T-cell (primary cell): ENCODE measurements at places on chromosomes 3 and 15. TPM values are rescaled to one million over a fixed set of nuclear protein-coding genes. Genes with fewer than 3 reads are reported as not detected.
A peak's percentile ranks its signal among the peaks of the same experiment; 100 is the strongest.

- H3K4me1 ChIP-seq, result no peaks in the 10 kb centered on the region
- no peaks in the 10 kb centered on the region for H3K36me3 ChIP-seq
- H3K4me3 ChIP-seq, result no peak overlapping the region
- DNase-seq, result no peak
- no peak overlapping the region for H3K27ac ChIP-seq
These were observed 73.5 kb upstream of the SCN5A start for GRCh38 chr3:38722781-38723568.

- no peak for DNase-seq
- H3K36me3 ChIP-seq, result no peaks in the 10 kb centered on the region
- no peak overlapping the region for H3K4me3 ChIP-seq
- no peak overlapping the region for H3K27ac ChIP-seq
- no peaks in the 10 kb centered on the region for H3K4me1 ChIP-seq
These were observed 77.1 kb downstream of the SPSB4 start for GRCh38 chr3:141128126-141128777.

DUOXA1 gene
- total RNA-seq, result 0.91 TPM

- peaks cover 17% of the 10 kb centered on the region for H3K4me1 ChIP-seq
- H3K27ac ChIP-seq, result no peak overlapping the region
- DNase-seq, result no peak
- H3K36me3 ChIP-seq, result no peaks in the 10 kb centered on the region
- H3K27me3 ChIP-seq, result no peaks in the 10 kb centered on the region
These were observed 15.4 kb upstream of the RFC4 start for GRCh38 chr3:186821429-186822387.

GRCh38 chr3:27712136-27713077 lies 9.7 kb downstream of the EOMES start:
- peaks cover 37% of the 10 kb centered on the region for H3K27me3 ChIP-seq
- peaks cover 15% of the 10 kb centered on the region for H3K4me1 ChIP-seq
- H3K27ac ChIP-seq, result peak overlapping the region; percentile 69
- DNase-seq, result peak; percentile 79
- H3K36me3 ChIP-seq, result peaks cover 9% of the 10 kb centered on the region

DNA sequence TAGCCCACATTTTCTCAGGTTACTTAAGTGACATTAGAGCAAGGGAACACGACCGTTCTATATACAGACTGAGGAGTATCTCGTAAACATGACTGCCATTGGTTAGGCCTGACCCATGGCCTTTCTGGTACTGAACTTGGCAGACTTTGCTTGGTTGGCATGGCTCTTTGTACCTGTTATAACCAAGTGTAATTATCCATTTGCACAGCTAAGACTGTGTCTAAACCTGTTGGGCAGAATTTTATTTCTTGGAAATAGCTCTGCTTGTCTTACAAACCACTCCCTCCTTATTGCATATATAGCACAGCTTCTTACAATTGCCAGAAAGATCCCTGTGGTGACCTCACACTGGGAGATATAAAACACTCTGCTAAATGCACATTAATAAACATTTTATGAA lies 106.9 kb downstream of the P2RY1 start:
- H3K27me3 ChIP-seq, result no peaks in the 10 kb centered on the region
- no peaks in the 10 kb centered on the region for H3K4me1 ChIP-seq
- no peak overlapping the region for H3K27ac ChIP-seq

C3orf20 gene
- 0.45 TPM for total RNA-seq

DNA sequence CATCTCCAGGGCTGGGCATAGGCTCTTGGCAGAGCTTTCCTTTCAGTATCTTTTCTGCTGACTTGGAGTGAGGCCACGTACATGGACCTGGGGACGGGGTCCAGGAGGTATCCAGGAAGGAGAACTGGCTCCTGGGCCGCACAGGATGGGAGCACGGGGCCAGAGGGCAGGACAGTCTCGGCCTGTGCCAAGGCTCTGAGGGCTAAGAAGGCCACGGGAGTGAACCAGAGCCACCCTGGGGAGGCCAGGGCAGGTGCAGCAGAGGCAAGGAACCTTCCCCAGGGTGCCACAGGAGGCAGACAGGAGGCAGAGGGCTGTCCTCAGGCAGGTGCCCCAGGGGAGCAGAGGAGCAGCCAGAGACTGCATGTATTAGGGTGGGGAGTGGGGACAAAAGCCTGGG lies 50.3 kb downstream of the PLXNA1 start:
- H3K4me3 ChIP-seq, result no peak overlapping the region
- H3K36me3 ChIP-seq, result no peaks in the 10 kb centered on the region
- no peak for DNase-seq
- no peak overlapping the region for H3K27ac ChIP-seq
- no peaks in the 10 kb centered on the region for H3K4me1 ChIP-seq

DNA sequence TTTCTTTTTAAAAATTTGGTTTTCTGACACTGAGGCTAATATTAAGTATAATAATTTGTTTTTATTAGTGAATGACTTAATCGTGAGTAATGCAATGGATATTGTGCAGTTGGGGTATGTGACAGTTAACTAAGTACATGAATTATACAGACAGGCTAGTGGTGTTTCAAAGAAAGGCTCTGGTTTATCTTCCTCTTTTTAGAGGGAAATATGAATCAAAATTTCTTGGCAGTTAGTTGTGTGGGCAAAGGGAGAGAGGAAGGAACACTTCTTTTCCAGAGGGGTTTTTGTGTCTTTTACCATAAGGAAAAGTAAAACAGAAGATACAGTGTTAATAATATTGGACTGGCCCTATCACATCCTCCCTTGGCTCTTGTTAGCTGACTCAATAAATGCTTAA lies 2.7 kb downstream of the ZNF654 start:
- H3K4me1 ChIP-seq, result peaks cover 3% of the 10 kb centered on the region
- no peak for DNase-seq
- H3K36me3 ChIP-seq, result peaks cover 5% of the 10 kb centered on the region
- no peak overlapping the region for H3K4me3 ChIP-seq
- no peaks in the 10 kb centered on the region for H3K27me3 ChIP-seq

DNA sequence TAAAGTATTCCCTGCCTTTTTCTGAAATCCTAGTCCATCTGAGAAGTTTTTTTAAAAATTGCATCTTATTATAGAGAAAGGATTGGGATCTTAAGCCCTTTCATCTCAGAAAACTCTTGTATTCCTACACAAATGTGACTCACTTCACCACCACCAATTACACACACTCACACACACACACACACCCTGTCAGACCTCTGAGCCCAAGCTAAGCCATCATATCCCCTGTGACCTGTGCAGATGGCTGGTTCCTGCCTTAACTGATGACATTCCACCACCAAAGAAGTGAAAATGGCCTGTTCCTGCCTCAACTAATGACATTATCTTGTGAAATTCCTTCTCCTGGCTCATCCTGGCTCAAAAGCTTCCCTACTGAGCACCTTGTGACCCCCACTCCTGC lies 1181.9 kb downstream of the ROBO2 start:
- no peak overlapping the region for H3K4me3 ChIP-seq
- no peaks in the 10 kb centered on the region for H3K36me3 ChIP-seq
- no peak overlapping the region for H3K27ac ChIP-seq

- no peaks in the 10 kb centered on the region for H3K4me1 ChIP-seq
- H3K27me3 ChIP-seq, result no peaks in the 10 kb centered on the region
- no peak overlapping the region for H3K27ac ChIP-seq
- no peak for DNase-seq
- no peak overlapping the region for H3K4me3 ChIP-seq
These were observed 185.7 kb upstream of the CTDSPL start for GRCh38 chr3:37675833-37676596.

GNAT1 gene
- total RNA-seq, result not detected

GRCh38 chr3:176692966-176693785 lies 504.1 kb downstream of the TBL1XR1 start:
- no peaks in the 10 kb centered on the region for H3K36me3 ChIP-seq
- no peak for DNase-seq
- no peaks in the 10 kb centered on the region for H3K4me1 ChIP-seq
- no peak overlapping the region for H3K27ac ChIP-seq

OR5H15 gene
- total RNA-seq, result not detected

DNA sequence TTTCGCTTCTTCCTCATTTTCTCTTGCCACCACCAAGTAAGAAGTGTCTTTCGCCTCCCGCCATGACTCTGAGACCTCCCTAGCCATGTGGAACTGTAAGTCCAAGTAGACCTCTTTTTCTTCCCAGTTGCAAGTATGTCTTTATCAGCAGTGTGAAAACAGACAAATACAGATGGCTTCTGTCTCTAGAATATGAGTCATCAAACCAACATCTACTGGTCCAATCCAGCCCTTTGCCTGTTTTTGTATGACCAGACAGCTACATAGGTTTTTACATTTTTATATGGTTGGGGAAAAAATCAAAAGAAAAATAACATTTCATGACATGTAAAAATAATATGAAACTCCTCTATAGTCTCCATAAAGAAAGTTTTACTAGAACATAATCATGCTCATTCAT lies 118.7 kb upstream of the PTPRG start:
- DNase-seq, result no peak
- no peak overlapping the region for H3K4me3 ChIP-seq
- H3K27ac ChIP-seq, result no peak overlapping the region
- no peaks in the 10 kb centered on the region for H3K4me1 ChIP-seq
- H3K36me3 ChIP-seq, result no peaks in the 10 kb centered on the region
- H3K27me3 ChIP-seq, result no peaks in the 10 kb centered on the region

GCNT3 gene
- not detected for total RNA-seq

GRCh38 chr3:54897028-54897711 lies 30.7 kb downstream of the LRTM1 start:
- H3K27me3 ChIP-seq, result no peaks in the 10 kb centered on the region
- DNase-seq, result no peak
- no peaks in the 10 kb centered on the region for H3K4me1 ChIP-seq
- no peak overlapping the region for H3K27ac ChIP-seq
- H3K4me3 ChIP-seq, result no peak overlapping the region
- H3K36me3 ChIP-seq, result no peaks in the 10 kb centered on the region

DNA sequence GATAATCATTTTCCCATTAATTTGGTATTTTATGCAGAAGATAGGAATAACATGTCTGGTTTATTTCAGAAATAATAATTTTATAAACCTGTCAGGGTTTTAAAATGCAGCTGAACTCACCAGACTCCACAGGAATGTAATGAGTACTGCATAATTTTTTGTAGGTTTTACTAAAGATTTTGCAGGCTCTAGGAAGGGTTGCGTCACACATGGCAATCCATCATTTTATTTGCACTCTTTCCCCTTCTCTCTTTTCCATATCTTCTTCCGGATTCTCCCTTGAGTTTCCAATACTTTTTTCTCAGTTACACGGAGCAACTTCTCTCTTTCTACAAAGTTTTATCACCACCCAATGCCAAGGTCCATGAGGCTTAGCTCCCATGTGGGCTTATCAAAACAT lies 234.7 kb downstream of the NFKBIZ start:
- no peaks in the 10 kb centered on the region for H3K27me3 ChIP-seq
- no peak overlapping the region for H3K27ac ChIP-seq
- DNase-seq, result no peak
- H3K4me1 ChIP-seq, result peaks cover 10% of the 10 kb centered on the region

DNA sequence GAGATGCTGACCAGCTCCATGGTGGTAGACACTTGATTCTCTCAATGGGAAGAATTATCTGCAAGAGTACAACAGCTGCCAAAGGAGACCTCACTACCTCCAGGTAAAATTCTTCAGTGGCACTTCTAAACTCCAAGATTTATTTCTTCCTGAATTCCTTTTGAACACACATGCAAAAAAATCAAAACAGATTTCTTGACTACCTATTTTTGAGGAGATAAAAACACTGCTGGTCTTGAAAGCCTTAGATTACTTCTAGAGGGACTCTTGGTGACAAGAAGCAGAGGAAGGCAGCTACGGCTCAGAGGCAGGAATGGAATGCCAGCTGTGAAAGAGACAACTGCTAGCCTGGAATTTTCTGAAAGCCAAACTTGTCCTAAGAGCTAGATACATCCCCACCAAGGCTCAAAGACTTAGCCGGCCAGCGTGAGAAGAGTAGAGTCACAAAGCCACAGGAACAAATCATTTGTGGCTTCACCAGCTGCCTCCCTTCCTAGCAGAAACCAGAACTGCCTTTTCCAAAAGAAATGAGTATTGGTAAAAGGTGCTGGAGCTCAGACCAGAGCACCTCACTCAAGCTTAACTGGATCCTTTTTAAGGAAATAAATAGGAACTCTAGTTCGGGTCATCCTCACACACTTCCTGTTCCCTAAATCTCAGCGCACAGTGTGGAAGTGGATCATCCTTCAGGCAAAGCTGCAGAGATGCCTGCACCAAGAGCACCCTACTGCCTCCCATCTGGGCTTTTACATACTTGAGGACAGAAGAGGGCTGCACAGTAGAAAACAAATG lies 32.6 kb downstream of the CLK3 start:
- H3K36me3 ChIP-seq, result peaks cover 3% of the 10 kb centered on the region
- no peaks in the 10 kb centered on the region for H3K27me3 ChIP-seq
- no peaks in the 10 kb centered on the region for H3K4me1 ChIP-seq
- no peak overlapping the region for H3K27ac ChIP-seq

GRCh38 chr3:34207806-34208205 lies 409.4 kb downstream of the PDCD6IP start:
- H3K27me3 ChIP-seq, result no peaks in the 10 kb centered on the region
- no peak overlapping the region for H3K27ac ChIP-seq
- H3K4me3 ChIP-seq, result no peak overlapping the region
- no peak for DNase-seq

DNA sequence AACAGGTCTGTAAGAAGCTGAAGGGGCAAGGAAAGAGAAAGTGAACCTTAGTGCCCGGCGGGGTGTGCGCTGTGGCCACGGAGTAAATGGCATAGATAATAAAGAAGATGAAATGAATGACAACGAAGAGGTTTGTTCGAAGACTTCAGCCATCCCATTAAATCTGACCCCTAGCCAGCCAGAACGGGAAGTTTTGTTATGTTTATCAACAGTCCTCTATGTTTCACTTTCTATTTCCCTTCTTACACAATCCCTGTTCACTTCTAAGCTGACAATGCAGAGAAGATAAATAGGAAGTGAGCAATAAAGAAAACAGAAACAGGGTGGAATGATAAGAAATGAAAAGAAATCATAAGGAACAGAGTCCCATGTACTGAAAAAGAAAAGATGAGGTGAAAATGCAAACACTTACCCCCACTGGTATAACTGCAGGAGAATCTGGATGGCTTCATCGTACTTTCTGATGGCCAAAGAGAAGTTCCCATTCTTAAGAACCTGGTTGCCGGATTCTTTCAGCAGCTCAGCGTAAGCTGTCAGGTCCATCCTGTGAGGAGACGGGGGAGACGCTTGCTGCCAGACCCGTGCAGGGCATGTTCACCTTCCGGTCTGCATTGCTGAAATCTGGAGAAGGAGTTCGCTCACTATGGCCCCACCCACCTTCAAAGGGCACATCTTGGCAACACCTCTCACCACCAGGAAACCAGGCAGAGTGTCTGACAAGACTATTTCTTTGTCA lies 36.8 kb downstream of the TRANK1 start:
- no peaks in the 10 kb centered on the region for H3K27me3 ChIP-seq
- peak; percentile 58 for DNase-seq
- H3K4me3 ChIP-seq, result peak overlapping the region; percentile 82
- peak overlapping the region; percentile 85 for H3K27ac ChIP-seq

SPATA12 gene
- not detected for total RNA-seq

- H3K4me3 ChIP-seq, result no peak overlapping the region
- H3K36me3 ChIP-seq, result no peaks in the 10 kb centered on the region
- no peaks in the 10 kb centered on the region for H3K27me3 ChIP-seq
- H3K27ac ChIP-seq, result no peak overlapping the region
- no peaks in the 10 kb centered on the region for H3K4me1 ChIP-seq
These were observed 65.8 kb downstream of the CADPS start for GRCh38 chr3:62809369-62809768.
